Activated CD4-positive, alpha-beta T cell treated with anti-CD3 and anti-CD28 coated beads, Interleukin-2, amount 50 U/mL, for 4 hours (primary cell): ENCODE measurements at places on chromosomes 6 and 20.

DNA sequence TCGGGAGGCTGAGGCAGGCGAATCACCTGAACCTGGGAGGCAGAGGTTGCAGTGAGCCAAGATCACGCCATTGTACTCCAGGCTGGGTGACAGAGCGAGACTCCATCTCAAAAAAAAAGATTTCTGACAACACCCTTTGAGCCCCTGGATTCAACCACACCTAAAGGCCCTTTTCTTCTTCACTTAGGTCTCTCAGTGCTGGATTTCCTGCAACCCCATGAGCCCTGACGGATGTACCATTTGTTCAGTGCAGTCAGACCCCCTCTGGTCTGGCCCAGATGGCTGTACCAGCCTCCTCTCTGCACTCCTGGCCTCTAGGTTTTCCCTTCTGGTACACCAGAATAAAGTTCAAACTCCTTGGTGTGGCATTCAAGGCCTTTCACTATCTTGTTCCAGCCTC, 9.1 kb upstream of the NOL4L start:
- no peak for DNase-seq

- DNase-seq: no peak
Measured at GRCh38 chr6:47729019-47729418, 30.6 kb downstream of the ADGRF4 start.

DNA sequence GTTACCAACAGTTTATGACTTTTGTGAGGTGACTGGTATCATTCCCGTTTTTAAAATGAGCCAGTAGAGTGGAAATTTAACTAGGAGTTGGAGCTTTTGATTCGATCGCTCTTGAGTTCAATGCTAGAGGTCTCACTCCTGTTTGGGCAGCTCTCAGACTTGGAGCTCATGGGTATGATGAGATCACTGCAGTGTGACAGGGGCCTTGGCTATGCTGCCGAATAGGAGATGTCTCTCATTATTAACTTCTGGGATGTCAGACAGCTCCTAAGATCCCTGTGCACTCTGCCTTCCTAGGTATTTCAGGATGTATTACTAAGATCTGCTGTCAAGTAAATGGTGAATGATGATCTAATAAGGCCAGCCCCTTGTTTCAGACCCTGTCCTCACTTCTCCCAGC, 20.4 kb downstream of the AKAP12 start:
- no peak for DNase-seq

DNA sequence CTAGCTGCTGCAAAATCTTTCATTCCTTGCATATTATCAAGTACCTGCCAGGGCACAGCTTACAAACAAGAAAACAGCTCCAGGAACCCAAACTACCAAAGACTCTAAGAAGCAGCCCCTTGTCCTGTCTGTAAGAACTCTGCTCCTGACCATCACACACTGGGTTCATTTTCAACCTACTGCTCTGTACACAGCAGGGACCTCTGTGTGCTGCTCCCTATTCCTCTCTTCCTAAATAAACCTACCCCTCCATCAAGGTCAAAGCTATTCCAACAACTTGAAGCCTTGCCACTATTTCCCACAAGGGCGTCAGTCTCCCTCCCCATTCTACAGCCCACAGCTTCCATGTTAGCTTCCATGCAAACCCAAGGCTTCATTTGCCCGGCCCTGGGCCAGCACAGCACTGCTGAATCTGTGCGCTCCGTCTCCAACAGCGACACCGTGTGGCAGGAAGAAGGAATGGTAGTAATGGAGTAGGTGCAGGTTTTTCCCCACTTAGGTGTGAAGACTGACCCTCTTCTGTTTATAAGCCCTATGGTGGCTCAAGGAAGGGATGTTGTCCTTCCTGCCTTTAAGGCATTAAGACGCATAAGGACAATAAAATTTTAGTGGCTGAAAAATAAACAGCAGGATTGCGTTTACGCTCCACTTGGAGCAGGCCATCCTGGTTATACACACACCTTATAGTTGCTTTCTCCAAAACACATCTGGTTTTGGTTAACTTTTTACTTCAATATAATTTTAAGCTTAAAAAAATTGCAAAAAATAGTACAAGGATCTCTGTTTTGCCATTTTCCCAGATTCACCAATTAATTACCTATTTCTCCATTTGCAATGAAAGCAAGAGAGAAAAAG, 115.2 kb upstream of the NXT1 start:
- DNase-seq: no peak
